ENCODE measurements at places on chromosomes 6 and 20. TPM values are rescaled to one million over a fixed set of nuclear protein-coding genes. Genes with fewer than 3 reads are reported as not detected.

Gene RCAN2
- total RNA-seq: not detected

Gene TNXB
- 0.89 TPM for total RNA-seq

Gene OTOR
- total RNA-seq: not detected

Gene OR12D3
- not detected for total RNA-seq

Gene SLC17A1
- not detected for total RNA-seq

Gene TREM1
- total RNA-seq: 5.3 TPM

Gene GGT7
- 29.0 TPM for total RNA-seq

Gene PDE10A
- 16.6 TPM for total RNA-seq

Gene DEFB132
- not detected for total RNA-seq

Gene GFRA4
- total RNA-seq: not detected

Gene HCRTR2
- total RNA-seq: not detected

Gene AURKA
- 4.8 TPM for total RNA-seq

Gene RBPJL
- not detected for total RNA-seq

Gene C6orf52
- 0.30 TPM for total RNA-seq

Gene HSP90AB1
- 807 TPM for total RNA-seq

Gene NHLRC1
- 2.1 TPM for total RNA-seq

Gene PAK5
- total RNA-seq: not detected

Gene PKHD1
- total RNA-seq: not detected

Gene ARFGEF3
- total RNA-seq: 1.1 TPM

Gene NKAPL
- total RNA-seq: 1.9 TPM

Gene CYP39A1
- not detected for total RNA-seq

Gene MMP24
- 1.0 TPM for total RNA-seq

Gene PLG
- total RNA-seq: not detected

Gene ANGPT4
- not detected for total RNA-seq

Gene SIRPA
- 16.9 TPM for total RNA-seq

Gene PARD6B
- 0.59 TPM for total RNA-seq

Gene FAM83C
- not detected for total RNA-seq

Gene FAM209B
- total RNA-seq: not detected

Gene MARCKS
- 194 TPM for total RNA-seq

Gene GCNT2
- not detected for total RNA-seq

Gene FGD2
- not detected for total RNA-seq

Gene PTK6
- total RNA-seq: 0.18 TPM

Gene CLVS2
- under 0.01 TPM for total RNA-seq

Gene RIN2
- 48.9 TPM for total RNA-seq

Gene PDRG1
- total RNA-seq: 3.5 TPM

Measured in smooth muscle cell of the umbilical artery (primary cell).